Stimulated activated CD4-positive, alpha-beta T cell treated with anti-CD3 and anti-CD28 coated beads, Interleukin-15, amount 100 ng/mL, for 1 hour (primary cell): ENCODE measurements at places on chromosomes 7 and 10.

DNA sequence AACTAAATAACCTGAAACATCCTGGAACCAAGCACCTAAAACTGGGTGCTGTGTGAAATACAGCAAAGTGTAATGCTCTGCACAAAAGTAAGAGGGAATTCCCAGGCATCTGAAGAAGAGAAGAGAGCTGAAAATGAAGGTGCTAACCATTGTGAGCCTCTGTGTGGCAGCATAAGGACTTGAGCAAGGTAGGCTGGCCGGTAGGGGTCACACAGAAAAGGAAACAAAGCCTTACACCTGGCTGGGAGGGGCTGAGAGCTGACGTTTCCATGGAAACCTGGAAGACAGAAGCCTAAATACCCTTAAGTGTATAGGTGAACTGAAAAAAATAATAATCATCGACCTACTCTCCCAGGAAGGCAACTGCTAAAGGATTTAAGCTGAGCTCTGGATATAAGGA lies 48.6 kb downstream of the CUL1 start:
- no peak for DNase-seq

DNA sequence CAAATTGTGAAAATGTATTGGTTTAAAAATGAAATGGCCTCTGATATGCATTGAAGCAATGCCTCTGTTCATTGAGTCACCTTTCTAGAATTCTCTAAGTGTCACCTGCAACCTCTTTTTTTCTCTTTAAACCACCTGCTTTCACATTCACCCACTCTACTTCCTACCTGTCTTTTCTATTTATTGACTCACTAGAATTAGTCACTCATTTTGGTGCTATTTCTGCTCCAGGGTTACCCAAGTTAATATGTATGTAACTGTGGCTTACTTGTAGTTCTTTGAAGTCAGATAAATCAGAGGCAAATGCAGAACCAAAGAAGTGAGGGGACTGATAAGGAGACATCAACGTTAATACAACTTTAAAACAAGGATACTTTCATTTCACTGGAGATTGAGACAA lies 674.7 kb downstream of the CCSER2 start:
- no peak for DNase-seq

GRCh38 chr7:145665499-145666258 lies 450.9 kb upstream of the CNTNAP2 start:
- DNase-seq = no peak

DNA sequence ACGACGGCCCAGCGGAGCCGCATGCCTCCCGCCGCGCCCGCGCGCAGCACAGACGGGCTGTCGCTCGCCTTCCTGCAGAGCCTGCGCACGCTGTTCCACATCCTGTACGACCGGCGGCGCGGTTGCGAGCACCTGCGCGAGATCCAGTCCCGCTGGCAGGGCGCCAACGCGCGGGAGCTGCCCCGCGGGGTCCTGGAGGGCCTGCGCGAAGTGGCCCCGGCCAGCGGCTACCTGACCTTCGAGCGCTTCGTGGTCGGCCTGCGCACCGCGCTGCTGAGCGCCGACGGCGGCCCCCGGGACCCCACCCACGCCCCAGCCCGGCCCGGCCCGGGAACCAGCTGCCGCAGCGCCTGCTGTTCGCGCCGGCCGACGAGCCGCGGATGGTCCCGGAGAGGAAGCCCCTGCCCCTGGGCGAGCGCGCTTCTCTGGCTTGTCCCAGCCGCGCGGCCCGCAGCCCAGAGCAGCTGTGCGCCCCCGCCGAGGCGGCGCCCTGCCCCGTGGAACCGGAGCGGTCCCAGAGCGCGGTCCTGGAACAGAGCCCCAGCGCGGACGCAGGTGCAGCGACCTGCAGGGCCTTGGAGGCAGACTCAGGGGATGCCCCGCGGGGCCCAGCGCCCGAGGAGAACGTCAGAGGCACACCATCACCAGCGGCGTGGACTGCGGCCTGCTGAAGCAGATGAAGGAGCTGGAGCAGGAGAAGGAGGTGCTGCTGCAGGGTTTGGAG lies 25.3 kb upstream of the ZNF716 start:
- no peak for DNase-seq

DNA sequence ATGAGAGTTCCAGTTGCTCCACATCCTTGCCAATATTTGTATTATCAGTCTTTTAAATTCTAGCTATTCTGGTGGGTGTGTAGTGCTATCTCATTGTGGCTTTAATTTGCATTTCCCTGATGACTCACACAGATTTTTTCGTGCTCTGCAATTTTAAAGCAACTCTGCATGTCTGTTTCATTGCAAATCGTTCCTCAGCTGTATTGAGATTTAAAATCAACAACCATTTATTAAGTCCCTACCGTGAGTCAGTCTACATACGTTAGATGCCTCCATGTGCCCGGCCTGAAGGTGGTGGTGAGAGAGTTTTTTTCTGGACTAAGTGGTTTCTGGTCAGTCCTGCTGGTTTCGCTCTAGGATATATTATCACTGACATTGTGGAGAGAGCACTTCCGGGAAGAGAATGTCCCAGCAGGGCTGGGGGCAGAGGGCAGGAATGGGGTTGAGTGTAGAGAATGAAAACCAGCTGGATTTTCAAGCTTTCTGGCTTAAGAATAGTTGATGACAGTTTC lies 8.4 kb upstream of the HYCC1 start:
- DNase-seq = no peak

DNA sequence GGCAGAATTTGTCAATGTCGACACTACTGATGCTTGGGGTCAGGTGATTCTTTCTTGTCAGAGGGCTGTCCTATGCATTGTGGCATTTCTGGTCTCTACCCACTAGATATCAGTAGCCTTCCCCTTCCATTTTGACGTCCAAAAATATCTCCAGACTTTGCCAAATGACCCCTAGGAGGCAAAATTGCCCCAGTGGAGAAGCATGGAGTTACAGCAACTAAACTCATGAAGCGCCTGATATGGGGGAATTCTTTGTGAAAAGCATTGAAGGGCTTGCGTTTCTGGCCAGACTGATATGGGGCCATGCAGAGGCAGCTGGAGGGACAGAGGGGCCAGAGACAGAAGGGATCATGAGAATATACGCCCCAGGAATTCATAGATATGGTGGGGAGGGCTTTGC lies 43.6 kb downstream of the ADRB1 start:
- DNase-seq = no peak

DNA sequence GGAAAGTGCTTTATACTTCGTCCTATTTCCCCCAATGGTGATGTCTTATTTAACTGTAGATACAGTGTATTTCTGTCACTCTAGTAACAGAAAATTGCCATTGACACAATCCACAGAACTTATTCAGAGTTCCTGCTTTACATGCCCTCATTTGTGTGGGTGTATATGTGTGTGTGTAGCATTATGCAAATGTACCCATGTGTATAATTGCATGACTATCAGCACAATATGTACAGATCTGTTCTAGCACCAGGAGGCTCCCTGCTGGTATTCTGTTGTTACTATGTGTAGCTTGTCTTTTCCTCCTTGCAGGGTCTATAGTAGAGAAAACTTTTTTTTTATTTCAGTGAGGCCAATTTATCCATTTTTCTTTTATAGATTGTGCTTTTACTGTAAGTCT lies 16.5 kb downstream of the CYP3A43 start:
- DNase-seq = no peak
